Renal cortex interstitium (tissue), 15 donors: ENCODE measurements at places on chromosomes 1 and 21.

DNA sequence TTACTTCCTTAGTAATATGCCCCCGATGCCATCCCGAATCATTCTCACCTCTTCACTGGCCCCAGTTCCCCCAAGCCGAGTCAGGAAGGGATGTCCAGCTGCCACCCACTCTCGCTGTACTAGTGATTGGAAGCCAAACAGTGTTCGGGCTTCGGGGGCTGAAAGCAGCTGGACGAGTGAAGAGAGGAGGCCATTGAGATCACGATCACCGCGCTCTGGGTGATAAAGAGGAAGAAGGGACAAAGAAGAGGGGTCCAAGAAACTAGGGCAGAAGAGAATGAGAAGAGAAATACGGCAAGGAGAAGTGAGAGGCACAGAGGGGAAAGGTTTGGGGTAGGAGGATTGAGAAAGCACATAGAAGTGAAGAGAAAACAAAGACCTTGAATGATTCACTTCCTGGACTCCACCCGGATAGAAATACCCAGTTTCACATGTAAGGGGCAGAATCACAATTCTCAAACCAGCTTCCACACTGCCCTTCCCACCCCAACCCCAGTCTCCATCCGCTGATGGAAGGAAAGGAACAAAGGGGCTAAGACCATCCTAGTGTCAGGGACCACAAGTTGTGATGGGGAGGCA is 3.7 kb upstream of the SF3B4 start:
- DNase-seq = no peak

- no peak for DNase-seq
Measured at GRCh38 chr1:17436380-17437174, 2.9 kb downstream of the RCC2 start.

DNA sequence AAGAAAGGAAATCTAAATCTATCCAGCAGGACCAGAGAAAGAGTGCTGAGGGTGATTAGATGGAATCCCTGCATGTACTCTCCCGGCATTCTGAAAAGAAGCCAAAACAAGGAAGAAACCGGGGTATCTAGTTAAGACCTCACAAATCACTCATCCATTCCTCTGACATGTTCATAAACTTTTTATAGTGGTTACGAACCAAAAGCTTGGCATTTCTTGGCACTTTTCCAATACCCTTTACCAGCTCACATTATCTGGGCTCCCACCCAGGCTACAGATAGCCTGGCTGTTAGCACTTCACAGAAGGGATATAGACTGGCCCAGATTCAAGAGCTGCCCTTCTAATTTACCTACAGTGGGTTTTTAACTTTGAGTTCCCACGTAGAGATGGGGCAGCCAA is 1.8 kb upstream of the C1orf74 start:
- DNase-seq = no peak

DNA sequence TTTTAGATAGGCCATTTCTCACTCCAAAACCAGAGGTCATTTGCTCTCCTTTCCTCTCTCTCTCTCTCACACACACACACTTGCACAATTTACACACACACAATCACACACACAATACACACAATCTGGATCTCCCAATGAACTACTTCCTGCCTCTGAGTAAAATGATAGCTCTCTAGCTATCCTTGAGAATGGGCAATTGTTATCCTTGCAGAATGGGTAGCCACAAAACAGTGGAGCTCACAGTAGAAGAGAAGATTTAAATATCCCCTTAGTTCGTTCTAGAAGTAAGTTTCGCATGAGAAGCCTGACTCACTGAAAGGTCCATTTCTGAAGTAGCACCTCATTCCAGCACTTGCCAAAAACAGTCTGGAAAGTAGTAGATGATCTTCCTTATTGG is 17.6 kb downstream of the PALMD start:
- no peak for DNase-seq

GRCh38 chr1:59116920-59117542 is 179.9 kb upstream of the FGGY start:
- no peak for DNase-seq

DNA sequence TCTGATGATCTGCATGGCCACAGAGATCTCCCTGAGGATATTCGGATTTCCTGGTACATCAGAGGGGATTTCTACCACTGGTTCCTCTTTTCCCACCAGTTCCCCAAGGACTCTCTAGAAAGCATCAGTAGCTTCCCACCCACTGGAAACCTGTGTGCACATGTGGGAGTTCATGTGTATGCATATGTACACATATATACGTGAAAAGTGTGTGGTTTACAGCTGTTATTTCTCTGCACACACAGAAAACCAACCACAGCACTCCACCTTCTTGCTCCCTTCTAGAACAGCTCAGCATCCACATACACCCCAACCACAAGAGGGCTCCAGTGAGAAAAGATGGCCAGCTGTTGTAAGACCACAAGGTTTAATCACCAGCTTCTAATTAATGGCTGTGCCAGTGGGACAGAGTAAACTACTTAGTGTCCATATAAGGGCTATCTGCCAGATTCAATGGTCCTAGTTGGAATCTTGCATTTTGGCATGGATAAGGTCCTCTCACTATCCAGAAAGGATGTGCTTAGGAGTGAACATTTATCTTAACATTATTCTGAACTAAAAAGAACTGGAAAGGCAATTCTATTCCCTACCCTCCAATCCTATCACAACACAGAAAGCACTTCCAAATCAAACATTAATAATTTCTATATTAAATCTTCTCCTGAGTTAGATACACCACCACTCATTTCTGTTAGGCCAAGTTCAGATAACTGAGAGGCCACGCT is 24.1 kb downstream of the GPR3 start:
- no peak for DNase-seq

GRCh38 chr1:157798211-157798610 is 21.3 kb upstream of the FCRL2 start:
- no peak for DNase-seq

DNA sequence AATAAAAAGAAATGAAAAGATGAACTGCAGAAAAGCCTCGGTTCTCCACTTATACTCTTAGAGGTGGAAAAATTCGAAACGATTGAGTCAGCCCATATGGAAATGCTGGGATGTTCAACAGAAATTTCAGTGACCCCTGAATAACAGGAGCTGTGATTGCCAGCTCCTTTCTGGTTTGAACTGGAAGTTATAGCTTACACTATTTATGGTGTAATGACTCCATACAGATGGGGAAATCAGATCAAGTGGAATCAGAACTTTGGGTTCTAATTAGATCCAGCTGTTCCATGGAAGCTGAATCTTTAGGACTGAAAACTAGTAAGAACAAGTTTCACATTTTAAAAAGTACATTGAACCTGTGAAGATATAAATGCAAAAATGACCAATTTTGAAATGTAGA is 569.3 kb upstream of the ZRANB2 start:
- DNase-seq = no peak

DNA sequence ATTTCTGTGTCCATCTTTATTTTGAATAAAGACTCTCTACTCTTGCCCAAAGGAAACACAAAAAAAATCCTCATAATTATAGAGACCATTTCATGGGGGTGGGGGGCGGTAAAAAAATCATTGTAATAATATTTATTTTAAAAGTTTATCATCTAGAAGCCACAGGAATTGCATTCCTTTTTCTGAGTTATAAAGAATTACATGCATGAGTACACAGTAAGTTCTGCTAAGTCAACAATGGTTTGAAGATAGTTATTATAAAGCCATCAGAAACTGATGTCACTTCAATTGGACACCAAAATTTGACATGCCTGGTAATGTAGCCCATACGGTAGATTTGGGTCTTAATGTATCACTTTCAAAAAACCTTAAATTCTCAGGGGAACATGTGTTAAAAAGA is 478.1 kb upstream of the NR5A2 start:
- no peak for DNase-seq

- no peak for DNase-seq
Measured at GRCh38 chr1:14786109-14786675, 187.7 kb downstream of the KAZN start.

GRCh38 chr1:104380003-104380402 is 630.3 kb downstream of the AMY1C start:
- DNase-seq = no peak

- no peak for DNase-seq
Measured at GRCh38 chr21:31725202-31725839, 6.6 kb downstream of the SCAF4 start.

DNA sequence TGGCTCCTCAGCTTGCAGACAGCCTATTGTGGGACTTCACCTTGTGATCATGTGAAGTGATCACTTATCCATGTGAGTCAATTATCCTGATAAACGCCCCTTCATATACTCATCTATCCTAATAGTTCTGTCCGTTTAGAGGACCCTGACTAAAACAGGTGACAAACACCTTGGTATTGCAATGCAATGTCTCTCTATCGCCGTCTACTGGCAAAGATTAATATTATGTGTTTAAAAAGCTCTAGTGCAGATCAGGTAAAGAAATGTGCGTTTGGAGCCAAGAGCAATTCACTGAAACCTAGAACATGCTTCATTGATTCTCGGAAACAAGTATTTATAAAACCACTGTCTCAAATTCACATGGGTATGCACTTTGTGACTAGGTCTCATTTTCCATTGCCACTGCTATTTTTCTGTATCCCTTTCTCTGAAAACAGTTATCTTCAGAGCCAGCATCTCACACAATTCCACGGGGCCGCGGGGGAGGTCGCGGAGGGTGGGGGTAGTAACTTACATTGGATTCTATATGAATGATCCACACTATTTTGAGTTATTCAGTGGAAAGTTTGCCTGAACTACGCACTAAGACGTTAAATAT is 554.6 kb upstream of the NCAM2 start:
- peak; percentile 8 for DNase-seq

DNA sequence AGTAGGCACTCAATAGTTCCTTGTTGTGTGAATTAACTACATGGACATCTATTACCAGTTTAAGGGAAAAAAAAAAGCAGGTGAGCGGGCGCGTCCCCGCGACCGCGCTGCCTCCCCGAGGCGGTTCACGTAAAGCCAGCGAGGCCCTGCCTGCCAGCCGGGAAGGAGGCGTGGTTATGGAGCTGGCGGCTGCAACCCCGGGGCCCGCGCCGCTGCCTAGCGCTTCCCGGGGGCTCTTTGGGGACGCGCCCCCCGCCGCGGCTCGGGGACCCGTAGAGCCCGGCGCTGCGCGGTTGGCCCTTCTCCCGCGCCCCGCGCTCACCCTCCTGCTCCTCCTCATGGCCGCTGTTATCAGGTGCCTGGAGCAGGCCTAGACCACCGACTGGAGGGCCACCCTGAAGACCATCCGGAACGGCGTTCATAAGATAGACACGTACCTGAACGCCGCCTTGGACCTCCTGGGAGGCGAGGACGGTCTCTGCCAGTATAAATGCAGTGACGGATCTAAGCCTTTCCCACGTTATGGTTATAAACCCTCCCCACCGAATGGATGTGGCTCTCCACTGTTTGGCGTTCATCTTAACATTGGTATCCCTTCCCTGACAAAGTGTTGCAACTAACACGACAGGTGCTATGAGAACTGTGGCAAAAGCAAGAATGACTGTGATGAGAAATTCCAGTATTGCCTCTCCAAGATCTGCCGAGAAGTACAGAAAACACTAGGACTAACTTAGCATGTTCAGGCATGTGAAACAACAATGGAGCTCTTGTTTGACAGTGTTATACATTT is 2.6 kb upstream of the CC2D1B start:
- DNase-seq = no peak

DNA sequence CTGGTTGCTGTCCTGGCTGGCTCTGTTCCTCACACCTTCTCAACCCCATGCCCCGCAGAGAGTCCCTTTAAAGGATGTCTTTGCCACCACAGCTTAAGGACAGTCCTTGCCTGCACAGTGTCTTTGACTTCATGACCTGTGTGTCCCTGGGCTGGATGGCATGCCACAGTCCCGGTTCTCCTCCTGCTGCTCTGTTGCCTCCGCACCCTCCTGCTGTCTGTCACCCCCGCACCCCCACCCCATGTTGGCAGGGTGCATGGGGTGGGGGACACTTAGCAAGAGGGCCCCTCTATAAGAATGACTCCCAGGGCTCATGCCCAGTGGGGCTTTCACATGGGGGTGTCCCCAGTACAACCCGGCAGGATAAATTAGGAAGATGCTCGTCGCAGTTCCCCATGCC is 41.6 kb upstream of the PADI1 start:
- DNase-seq = no peak

DNA sequence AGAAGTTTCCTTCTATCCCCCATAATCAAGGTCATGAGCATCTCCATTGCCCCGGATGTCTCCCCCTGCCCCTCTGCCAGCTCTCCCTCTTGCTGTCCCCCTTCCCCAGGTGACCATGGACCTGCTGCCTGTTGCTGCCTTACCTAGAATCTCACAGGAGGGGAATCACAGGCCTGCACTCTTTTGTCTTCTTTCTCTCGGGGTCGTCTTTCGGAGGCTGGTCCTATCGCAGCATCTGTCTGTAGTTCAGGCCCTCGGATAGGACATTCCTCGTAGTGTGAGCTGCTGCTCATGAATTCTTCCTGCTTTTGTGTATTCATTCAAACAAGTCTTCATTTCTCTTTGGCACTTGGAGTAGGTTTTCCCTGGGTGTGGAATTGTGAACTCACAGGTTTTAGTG is 39.9 kb upstream of the ACTRT2 start:
- DNase-seq = no peak

DNA sequence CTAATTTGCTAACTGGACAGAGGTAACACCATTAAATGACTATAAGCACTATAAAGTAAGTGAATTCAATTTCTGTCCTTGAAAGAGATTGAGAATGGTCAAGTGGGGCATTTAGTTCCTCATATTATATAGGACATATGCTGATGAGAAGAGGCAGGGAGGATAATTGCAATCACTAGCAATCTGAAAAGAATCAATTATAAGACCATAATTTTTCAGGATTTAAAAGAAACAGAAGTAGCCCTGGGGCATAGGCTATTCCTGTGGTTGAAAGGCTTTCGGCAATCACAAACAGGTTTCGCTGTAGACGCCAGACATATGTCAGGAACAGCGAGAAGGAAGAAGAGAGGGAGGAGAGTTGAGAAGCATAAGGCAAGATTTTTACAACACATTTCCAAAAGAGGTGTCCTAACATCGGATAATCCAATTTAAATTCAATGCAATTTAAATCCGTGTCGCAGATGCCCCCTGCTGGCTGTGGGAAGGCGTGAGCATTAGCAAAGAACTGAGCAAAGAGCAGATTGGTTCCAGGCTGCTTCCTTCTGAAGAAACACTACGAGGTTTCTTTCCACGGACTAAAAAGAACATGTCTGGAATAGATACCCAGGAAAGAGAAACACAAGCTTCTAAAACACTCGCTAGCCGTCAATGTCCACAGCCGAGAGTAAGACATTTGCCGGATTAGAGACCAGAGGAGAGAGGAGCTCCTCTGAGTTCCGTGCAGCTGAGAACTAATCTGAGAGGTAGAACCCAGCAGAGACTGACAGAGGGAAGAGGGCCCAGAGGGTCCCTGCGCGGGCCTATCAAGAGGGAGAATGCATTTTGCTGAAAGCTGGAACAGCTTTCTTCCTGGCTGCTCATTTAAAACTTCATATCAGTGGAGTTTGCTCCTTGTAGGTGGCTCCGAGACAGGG is 27.9 kb downstream of the RGS5 start:
- DNase-seq = peak; percentile 18

GRCh38 chr1:44512313-44512885 is 107.3 kb downstream of the RNF220 start:
- DNase-seq = no peak

GRCh38 chr1:213652109-213652508 is 335.7 kb upstream of the PROX1 start:
- no peak for DNase-seq

- DNase-seq = no peak
Measured at GRCh38 chr1:95282518-95282895, 48.5 kb downstream of the RWDD3 start.
